IPS-NIHi11 (cell line): ENCODE measurements at places on chromosomes 2 and 18.

GRCh38 chr2:105754011-105754410, 9.3 kb downstream of the NCK2 start:
- no peak for DNase-seq

DNA sequence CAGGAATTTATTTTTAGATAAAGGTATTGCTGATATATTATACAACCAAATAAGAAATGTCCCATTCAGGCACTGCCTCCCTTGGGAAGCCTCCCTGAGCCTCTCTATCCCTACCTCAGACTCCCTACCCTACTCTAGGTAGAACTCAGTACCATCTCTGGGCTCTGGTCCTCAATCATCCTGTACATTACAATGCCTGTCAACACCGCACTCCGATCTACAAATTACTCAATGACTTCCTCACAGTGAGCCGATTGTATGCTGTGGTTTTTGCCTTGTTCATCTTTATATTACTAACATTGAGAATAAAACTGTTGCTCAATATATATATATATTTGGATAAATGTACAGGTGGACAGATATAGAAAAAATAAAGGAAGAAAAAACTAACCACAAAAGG, 207.5 kb downstream of the STK39 start:
- no peak for DNase-seq

DNA sequence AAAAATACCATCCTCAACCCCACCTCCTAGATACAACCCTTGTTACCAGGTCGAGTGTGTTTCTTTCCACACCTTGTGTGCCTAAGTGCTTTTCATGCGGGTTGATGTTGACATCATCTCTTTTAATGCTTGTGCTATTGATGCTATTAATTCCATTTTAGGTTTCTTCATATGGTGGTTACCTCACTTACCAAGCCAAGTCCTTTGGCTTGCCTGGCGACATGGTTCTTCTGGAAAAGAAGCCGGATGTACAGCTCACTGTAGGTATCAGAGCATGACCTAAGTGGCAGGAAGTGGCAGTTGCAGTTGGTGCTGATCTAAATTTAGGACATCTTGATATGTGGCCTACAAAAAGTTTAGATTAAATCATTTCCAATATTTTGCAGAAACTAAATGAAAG, 149.9 kb upstream of the TTC39C start:
- DNase-seq: no peak

DNA sequence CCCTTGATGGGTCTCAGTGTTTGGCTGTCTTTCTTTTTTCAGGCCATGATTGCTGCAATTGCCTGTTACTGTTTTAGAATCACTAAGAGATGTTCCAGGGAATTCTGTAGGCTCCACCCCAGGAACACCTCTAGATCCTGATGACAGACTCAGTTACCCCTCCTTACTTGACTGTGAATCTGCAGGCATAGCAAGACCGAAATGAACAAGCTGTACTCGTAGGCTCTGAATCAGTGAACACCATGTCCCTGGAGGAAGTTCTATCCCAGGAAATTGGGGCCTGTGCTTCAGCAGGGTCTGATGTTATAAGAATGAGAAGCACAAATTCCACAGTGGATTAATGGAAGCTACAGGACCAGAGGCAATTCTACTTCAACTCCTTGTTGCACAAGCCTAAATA, 148.6 kb downstream of the COPS8 start:
- no peak for DNase-seq

DNA sequence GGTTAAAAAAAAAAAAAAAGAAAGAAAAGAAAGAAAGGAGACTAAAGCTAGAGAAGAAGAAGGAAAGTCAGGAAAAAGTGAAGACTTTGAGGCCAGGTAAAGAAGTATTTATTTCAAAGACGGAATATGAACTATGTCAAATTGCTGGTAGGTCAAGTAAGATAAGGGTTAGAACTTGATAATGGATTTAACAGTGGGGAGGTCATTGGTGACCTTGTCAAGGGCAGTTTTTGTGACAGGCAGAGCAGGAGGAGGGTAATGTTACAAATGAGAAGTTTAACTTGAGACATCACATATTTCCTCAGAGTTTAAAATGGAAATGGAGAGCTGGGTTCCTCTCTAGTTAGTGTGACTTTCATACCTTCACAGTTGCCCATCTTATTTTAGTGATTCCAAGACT, 9.5 kb downstream of the WDR7 start:
- DNase-seq: no peak

GRCh38 chr2:215843579-215843978, 169.8 kb downstream of the MREG start:
- no peak for DNase-seq

- no peak for DNase-seq
Measured at GRCh38 chr2:55862246-55862645, 61.3 kb downstream of the EFEMP1 start.

- DNase-seq: no peak
Measured at GRCh38 chr2:46510598-46511177, 31.3 kb downstream of the TMEM247 start.

- no peak for DNase-seq
Measured at GRCh38 chr2:19256121-19256601, 102.3 kb downstream of the OSR1 start.

DNA sequence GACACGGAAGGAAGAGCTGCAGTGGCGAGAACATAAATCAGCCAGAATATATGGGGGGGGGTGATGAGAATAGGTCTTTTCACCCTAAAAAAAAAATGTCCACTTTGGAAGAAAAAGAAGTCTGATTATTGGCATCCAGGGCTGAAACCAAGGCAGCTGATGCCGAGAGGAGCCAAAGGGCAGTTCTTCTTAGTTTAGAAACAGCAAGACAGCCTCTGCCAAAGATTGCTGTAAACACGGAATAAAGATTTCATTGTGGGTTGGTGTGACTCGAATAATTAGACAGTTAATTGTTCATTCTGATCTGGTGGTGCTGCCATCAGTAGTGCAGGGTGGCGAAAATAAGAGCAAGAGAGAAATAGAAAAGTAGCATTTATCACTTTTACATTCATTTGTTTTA, 3.5 kb downstream of the CDH20 start:
- DNase-seq: no peak

DNA sequence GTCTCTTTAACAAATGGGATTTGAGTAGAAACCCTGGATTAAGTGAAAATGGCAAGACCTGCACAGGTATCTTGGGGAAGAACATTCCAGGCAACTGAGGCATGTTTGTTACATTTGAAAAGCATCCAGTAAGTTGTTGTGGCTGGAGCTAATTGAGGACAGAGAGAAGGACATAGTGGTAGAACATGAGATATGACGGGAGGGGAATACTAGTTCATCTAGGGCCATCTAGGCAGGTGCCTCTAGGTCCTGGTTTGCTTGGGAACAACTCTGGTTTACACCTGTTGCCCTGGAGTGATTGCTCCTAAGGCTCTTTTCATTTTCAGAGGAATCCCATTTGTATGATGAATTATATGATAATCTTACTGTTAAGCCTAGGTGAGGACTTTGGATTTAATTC, 19.7 kb upstream of the CCDC141 start:
- no peak for DNase-seq

- no peak for DNase-seq
Measured at GRCh38 chr2:233211548-233211895, 40.0 kb upstream of the ATG16L1 start.

GRCh38 chr2:182080493-182080892, 94.8 kb downstream of the PPP1R1C start:
- no peak for DNase-seq

GRCh38 chr18:47968006-47968676, 37.7 kb upstream of the SMAD2 start:
- peak; percentile 53 for DNase-seq

- DNase-seq: no peak
Measured at GRCh38 chr2:117933884-117934354, 80.0 kb downstream of the CCDC93 start.

- DNase-seq: peak; percentile 82
Measured at GRCh38 chr2:196592911-196593881, 46.3 kb upstream of the CCDC150 start.

- peak; percentile 80 for DNase-seq
Measured at GRCh38 chr18:3498698-3499471, 48.9 kb downstream of the TGIF1 start.

GRCh38 chr2:67384123-67384822, 12.9 kb upstream of the ETAA1 start:
- DNase-seq: no peak

- DNase-seq: no peak
Measured at GRCh38 chr18:42906761-42907160, 208.7 kb downstream of the RIT2 start.

GRCh38 chr18:33440060-33441043, at the start of gene CCDC178:
Gene CCDC178, minus strand, starts transcription at chr18:33440721. Its CDS starts 28,633 bp downstream, at chr18:33412088.
- DNase-seq: peak; percentile 75
